ENCODE measurements at places on chromosomes 13 and 19.

DNA sequence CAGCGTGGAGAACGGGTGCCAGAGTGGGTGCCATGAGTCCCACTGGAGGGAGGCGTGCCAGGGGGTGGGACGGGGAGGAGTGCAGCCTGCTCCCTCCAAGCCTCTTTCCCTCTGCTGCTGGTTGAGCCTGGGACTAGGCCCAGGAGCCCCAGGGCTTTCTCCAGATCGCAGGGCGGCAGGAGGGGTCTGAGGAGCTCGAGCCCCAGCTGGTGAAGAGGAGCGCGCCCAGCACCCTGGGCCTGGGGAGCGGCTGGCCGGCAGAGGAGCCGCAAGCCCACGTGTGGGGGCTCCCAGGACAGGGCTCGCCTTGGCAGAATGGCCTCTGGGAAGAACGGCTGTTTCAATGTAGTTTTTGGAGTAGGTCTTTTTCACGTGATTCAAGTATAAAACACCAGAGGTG lies 12.2 kb upstream of the DCUN1D2 start:
- no peak for DNase-seq

GRCh38 chr13:46595136-46595884 lies 42.3 kb downstream of the LRCH1 start:
- peak; percentile 55 for DNase-seq

GRCh38 chr19:39306075-39306474 lies 9.9 kb downstream of the IFNL1 start:
- no peak for DNase-seq

- DNase-seq, result no peak
Measured at GRCh38 chr19:1045247-1045603, 5.3 kb downstream of the ABCA7 start.

GRCh38 chr13:49749848-49750247 lies 42.6 kb downstream of the KPNA3 start:
- peak; percentile 23 for DNase-seq

GRCh38 chr19:27733551-27734266 lies 1479.2 kb downstream of the UQCRFS1 start:
- DNase-seq, result no peak

- DNase-seq, result peak; percentile 41
Measured at GRCh38 chr13:111216166-111216960, 101.3 kb downstream of the ARHGEF7 start.

- no peak for DNase-seq
Measured at GRCh38 chr19:15256708-15257331, 24.6 kb upstream of the EPHX3 start.

DNA sequence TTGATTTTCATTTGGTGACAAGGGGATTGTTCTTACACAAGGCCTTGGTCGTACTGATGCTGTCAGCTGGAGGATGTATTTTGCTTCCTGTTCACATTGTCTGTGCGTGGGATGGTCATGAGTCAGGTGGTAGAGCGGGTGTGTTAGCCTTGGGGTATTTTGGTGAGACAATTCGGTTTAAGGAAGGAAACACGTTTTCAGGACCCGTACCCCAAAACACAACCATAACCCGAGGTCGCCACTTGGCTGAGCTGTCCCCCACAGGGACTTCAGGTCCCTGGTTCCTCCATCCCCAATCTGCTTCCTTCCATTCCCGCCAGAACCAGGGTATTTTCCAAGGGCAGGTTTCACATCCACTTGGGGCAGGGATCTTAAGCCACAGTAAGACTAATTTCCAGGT lies 15.0 kb downstream of the MYO9B start:
- DNase-seq, result no peak

- DNase-seq, result no peak
Measured at GRCh38 chr13:91292630-91293221, 54.8 kb upstream of the MIR17HG start.

GRCh38 chr19:37593996-37594303 lies 642 bp downstream of the ZNF571 start:
- no peak for DNase-seq

GRCh38 chr13:99265162-99265800 lies 7.1 kb upstream of the GPR18 start:
- no peak for DNase-seq

- DNase-seq, result peak; percentile 89
Measured at GRCh38 chr13:108957369-108958012, 328.1 kb downstream of the MYO16 start.

GRCh38 chr19:19997656-19998268 lies 41.5 kb downstream of the ZNF682 start:
- no peak for DNase-seq

DNA sequence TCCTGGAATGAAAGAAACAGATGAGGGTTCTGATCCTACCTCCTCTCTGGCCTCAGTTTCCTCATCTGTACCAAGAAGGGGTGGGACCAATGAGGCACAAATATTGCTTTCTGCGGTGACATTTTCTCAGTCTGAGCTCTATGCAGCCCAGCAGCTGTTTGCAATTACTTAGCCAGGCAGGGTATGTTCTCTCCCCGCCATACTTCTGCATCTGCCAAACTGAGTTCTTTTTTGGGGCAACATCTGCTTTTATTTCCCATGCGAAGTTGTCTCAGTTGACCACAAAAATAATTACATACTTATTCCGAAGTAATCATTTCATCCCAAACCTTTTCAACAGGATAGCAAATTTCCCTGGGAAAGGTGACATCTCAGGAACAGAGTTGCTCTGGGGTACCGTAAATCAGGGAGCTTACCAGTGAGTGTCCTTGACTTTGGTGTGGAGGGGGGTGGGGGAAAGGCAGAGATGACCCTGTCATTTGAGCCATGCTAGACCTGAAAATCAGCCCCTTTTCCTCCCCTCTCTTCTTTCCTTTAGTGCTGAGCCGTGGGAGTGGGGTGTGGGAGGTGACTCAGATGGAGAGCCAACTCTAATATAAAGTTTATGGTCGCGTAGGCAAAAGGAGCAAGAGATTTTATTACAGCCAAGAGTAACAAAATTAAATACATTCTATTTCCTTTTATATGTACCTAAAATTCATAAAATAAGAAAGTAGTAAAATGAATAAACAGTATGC lies 165.7 kb upstream of the KL start:
- DNase-seq, result peak; percentile 41

DNA sequence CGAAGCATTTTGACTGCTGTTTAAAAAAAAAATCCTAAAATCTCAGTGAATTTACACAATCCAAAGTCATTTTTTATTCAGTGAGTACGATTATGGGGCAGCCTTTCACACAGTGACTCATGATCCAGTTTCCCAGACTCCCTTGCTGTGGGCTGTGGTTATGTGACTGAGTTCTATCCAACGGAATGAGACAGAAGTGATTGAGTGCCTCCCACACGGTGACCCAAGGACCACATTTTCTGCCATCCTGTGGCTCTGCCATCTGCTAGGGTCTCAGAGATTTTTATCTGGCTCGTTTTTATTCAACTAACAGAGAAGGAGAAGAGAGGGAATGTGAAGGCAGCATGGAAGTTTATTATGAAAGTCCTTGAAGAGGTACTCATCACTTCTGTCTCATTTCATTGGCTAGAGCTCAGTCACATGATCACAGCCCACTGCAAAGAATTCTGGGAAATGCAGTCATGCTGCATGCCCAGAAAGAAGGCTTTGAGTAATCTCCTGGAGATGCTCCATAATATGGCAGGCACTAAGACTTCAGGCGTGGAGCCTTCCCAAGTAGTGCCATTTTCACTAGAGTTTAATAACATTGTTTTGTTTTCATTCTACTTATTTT lies 999.4 kb downstream of the UQCRFS1 start:
- no peak for DNase-seq

DNA sequence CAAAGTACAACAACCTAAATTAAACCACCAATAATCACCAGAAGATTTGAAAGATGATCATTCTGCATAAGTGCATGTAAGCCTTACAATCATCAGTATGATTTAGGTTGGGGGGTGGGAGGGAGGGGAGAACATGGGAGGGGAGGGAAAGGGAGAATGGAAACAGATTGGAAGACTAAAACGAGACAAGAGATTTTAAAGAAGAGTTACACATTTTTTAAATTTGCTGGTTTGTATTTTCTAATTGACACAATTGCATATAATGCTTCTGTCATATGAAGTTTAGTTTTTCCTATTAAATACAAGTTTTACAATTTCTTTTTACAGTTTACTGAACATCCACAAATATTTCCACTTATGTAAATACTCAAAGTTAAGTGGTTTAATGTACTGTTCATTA lies 2118.9 kb downstream of the PCDH9 start:
- no peak for DNase-seq

GRCh38 chr19:1154731-1155351 lies 19.2 kb downstream of the SBNO2 start:
- DNase-seq, result peak; percentile 62

DNA sequence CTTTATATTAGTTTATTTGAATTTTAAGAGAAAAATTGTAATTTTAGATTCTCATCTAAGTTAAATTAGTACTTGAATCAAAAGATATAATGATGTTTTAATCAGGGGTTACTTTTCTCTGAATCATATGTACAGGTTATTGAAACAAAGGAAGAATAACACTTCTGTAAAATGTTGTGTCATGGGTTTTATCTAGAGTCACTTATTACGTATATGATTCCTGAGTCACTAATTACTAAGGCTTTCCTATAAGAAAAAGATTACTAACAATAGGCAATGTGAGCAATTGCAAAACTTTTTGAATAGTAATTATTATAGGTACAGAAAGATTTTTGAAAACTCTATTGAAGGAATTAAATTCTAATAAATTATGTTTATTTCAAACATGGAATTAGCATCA lies 99.2 kb upstream of the KLF5 start:
- peak; percentile 5 for DNase-seq

DNA sequence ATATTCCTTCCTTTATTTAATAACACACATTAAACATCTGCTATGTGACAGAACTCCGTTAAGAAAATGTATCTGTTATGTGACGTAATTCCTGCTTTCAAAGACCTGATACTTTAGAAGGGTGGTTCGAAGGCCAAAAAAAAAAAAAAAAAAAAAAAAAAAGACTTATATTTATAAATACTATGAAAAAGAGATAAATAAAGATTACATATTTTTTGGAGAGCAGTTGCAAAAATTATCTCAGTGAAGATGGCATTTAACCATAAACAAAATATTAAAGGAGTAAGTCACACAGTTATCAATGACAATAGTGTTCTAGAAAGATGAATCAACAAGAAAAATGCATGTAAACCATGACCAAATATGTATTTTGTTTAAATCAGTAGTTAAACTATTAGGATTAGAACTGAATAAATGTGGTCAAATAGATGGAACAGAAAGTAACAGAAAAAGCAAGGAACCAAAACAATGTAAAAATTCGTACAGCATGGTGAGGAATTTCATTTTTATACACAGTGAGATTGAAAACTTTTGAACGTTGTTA lies 612.3 kb upstream of the SLITRK5 start:
- DNase-seq, result no peak

DNA sequence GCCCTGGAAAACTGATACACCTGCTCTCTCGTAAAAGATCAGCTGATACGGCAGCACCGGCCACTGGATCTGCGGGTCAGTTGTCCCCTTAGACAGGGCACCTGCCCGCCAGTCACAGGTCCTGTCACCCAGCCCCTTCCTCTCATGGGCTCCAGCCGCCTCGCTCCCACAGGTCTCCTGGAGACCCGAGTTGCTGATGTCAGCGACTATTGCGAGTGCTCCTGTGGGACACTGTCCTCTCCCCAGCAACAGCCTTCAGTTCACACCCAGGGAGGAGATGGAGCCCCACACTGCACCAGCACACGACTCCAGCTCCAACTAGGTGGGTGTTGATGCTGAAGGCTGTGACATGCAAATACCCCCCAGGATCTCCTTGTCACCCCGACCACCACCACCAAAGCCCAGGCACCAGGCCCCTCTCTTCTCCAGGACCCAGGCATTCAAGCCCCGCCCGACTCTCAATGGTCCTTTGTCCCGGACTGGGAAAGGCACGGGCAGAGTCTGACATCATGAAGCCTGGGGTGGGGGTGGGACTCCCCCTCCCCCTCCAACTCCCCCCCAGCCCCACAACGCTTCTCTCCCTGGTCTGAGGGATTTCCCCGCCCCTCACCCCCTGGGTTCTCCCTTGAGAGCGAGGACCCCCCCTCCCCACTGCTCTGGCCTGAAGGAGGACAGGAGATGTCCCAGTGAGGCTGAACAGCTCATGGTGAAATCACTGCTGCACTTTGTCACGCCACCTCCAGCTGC lies 1.4 kb upstream of the MAG start:
- no peak for DNase-seq

DNA sequence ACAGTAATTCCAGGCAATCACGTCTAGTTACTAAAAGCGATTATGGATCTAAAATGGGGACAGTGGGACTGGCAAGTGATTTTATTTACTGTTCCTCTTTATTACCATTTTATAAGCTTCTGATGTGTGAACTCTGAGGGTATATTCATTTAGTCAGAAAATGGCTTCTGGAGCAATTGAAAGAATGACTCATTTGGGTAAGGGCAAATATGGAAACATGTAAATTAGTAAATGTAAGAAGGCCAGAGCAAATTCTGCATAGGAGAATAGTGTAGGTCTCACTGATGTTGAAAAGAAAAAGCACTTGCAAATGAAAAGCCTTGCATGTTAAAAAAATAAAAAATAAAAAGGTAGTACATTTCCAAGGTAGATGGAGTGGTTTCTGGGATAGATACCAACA lies 262.2 kb downstream of the KLF5 start:
- no peak for DNase-seq

GRCh38 chr19:31301306-31301980 lies 47.8 kb downstream of the TSHZ3 start:
- no peak for DNase-seq

- DNase-seq, result peak; percentile 24
Measured at GRCh38 chr19:12647490-12648071, 19.0 kb downstream of the MAN2B1 start.

DNA sequence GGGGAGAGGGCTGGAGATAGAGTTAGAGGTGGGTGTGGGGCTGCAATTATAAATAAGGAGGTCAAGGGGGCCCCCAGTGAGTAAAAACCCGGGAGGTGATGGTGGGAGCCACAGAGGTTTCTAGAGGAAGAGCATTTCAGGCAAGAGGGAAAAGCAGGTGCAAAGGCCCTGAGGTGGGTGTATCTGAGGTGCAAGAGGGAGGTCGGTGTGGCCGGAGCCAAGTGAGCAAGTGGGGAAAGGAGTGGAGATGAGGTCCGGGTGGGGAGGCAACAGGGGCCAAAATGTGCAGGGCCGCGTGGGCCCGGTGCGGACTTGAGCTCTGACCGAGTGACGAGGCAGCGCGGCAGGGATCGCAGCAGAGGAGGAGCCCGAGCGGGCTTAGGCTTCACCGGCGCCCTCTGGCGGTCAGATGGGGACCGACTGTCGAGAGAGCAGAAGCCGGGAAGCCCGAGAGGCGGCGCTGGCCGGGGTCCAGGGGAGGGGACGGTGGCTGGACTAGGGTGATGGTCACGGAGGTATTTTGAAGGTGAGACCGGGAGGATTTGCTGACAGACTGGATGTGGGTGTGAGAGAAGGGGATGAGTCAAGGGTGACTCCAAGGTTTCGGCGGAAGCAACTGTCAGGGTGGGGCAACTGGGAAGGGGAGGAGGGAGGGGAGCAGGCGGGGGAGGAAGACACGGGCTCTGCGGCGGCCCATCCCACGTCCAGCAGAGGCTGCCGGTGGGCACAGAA lies 17.7 kb upstream of the SPACA4 start:
- DNase-seq, result peak; percentile 78
